Stimulated activated CD4-positive, alpha-beta T cell treated with anti-CD3 and anti-CD28 coated beads, Interleukin-2, amount 100 ng/mL, for 24 hours (primary cell): ENCODE measurements at places on chromosomes 3 and 15.

DNA sequence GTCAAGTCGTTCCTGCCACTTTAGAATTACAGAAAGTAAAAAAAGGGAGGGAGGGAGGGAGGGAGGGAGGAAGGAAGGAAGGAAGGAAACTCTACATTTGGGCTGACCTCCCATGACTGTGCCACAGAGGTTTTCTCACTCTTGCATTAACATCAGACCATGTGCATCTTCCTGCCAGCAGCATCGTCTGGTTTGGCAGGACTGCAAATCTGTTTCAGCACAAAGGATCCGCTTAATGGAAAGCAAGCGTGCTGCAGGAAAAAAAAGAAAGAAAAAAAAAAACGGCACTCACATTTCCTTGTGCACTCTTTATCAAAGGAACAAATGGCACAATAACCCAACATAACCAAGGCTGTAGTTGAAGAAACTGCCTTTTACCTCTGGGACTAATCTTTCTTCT lies 148.8 kb upstream of the HES1 start:
- DNase-seq = no peak

GRCh38 chr15:60605879-60606307 lies 127.0 kb upstream of the ICE2 start:
- DNase-seq = no peak

DNA sequence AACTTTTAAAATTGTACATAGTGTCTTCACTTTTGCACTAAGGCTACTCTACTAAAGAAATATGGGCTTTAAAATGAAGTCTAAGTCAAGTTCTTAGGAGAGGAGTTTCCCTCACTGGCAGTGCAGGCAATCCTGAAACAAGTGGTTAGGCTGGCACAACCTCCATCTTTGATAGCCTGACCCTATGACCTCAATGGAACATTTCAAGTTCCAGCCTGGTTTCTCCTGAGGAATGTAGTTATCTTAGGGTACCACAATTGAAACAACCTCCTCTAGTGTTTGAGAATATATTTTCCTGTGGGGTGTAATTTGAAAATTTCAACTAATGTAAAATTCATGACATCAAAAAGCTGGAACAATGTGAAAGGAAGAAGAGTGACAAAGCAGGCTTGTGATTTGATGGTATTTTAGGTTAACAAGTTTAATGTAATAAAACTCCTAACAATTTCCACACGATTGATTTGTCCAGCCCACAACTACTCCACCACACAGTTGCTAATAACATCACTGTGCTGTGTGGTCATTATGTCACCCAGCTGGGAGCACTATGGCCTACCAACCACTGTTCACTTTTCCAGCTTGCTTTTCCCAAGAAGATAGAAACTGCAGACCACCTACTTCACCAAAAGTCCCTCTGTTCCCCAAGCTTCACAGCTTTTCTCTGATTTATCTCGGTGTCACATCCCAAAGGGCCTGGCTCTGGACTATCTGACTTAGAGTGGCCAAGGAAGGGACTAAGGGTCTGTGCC lies 1.8 kb downstream of the WWTR1 start:
- no peak for DNase-seq

DNA sequence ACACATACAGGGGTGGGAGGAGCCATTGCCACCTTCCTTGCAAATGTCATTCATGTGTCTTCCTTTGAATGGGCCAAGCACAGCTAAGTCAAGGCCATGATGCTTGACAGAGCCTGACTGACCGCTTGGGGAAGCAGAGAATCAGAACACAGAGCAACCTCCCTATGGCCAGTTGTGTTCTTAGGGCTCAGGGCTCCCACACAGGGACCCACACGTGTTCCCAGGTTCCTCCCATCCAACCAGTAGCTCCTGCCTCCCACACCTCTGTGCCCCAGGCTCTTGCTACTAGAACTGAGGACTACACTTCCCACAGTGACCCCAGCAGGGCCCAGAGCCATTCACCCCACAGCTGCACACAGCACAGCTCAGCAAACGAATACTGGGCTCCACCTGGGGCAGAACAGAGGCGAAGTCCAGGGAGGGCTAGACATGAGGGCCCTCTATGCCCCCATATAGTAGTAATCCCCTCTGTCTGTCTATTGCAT lies 42.9 kb downstream of the KLF15 start:
- DNase-seq = no peak

DNA sequence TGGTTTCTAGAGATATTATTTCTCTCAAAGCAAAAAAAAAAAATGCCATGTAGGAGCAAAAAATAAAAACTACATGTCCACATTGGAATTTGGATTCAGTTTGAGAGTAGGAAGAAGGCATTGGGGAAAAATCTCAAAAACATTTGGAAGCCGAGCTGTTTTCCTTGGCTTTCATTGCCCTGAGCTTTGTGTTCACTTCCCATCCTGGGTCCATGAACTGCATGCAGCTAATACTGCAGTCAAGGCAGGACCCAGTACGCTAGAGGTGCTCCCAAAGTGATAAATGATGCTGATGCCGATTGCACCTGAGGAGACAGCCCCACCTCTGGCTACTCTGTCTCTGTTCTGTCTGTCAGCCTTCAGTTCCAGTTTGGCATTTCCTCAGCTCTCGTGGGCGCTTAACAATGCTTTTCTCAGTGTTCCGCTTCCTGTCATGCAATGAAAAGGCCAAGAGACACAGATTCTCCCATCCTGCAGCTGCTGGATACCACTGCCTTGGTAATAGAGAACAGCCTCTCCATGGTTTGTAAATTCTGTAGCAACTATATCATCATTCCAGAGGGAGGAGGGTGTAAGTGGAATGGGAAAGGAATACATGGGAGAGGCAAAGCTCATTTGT lies 181.8 kb downstream of the RYR3 start:
- DNase-seq = no peak

GRCh38 chr3:44554626-44555592 lies at the start of gene ZKSCAN7:
Gene ZKSCAN7, plus strand, starts transcription at chr3:44555193. Its CDS starts 1,855 bp downstream, at chr3:44557048.
- peak; percentile 59 for DNase-seq

DNA sequence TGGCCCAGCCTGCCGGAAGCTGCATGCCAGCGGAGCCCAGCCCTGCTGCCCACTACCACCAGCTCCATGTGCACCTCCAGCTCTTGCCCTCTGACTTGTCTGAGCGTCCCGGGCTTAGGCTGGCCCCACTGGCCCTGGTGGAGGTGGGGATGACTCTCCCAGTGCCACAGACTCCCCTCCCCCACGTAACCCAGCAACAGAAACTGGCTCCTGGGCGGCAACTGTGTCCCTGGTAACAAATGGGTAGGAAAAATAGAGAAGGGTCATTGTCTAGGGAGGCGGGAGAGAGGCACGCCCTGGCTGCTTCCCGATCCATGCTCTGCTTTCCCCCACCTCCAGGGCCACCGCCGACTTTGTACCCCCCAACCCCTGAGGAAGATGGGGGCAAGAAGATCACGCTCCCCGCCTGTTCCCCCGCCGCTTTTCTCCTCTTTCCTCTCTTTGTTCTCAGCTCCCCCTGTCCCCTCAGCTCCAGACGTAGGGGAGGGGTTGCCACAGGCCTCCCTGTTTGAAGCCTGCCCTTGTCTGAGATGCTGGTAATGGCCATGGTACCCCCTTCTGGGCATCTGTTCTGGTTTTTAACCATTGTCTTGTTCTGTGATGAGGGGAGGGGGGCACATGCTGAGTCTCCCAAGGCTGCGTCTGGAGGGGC lies 10.8 kb upstream of the SEMA3B start:
- no peak for DNase-seq
